ENCODE measurements at places on chromosomes 7 and 10.

GRCh38 chr7:11471255-11471654 lies 360.7 kb downstream of the THSD7A start:
- no peak overlapping the region for H3K4me3 ChIP-seq
- H3K27ac ChIP-seq: no peak overlapping the region
- DNase-seq: no peak
- no peaks in the 10 kb centered on the region for H3K27me3 ChIP-seq
- no peaks in the 10 kb centered on the region for H3K4me1 ChIP-seq

DNA sequence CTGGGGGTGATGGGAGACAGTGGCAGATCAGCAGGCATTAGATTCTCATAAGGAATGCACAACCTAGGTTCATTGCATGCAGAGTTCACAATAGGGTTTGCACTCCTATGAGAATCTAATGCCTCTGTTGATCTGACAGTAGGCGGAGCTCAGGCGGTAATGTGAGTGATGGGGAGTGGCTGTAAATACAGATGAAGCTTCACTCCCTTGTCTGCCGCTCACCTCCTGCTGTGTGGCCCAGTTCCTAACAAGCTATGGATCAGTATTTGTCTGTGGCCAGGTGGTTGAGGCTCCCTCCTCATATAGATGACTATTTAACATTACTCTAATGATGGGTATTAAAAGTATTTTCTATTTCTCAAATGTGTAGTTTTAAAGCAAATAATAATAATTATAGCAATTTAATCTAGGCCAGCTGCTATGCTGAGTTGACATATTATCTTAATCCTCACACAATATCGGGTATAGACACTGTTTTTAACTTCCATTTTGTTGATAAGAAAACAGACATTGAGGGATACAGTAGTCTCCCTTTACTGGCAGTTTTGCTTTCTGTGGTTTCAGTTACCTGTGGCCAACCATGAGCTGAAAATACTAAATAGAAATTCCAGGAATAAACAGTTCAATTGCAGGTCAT lies 39.9 kb downstream of the KIF20B start:
- no peak overlapping the region for H3K4me3 ChIP-seq
- H3K4me1 ChIP-seq: no peaks in the 10 kb centered on the region
- H3K27ac ChIP-seq: no peak overlapping the region
- no peaks in the 10 kb centered on the region for H3K27me3 ChIP-seq
- no peak for DNase-seq
- peaks cover 11% of the 10 kb centered on the region for H3K36me3 ChIP-seq

DNA sequence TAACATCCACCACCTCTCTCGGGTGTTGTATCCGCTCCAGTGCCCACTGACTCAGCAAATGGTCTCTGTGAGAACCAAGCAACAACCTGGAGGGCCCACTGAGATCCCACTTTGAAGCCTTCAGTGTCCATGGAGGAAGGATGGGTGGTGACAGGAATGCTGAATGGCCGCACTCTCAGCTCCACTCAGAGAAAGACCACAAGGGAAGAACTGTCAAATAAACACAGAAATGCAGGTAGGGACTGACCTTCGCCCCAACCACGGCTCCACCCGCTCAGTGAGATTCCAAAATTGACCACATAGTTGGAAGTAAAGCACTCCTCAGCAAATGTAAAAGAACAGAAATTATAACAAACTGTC lies 65.8 kb downstream of the VIPR2 start:
- H3K4me3 ChIP-seq: no peak overlapping the region
- no peaks in the 10 kb centered on the region for H3K27me3 ChIP-seq
- no peaks in the 10 kb centered on the region for H3K36me3 ChIP-seq
- H3K27ac ChIP-seq: no peak overlapping the region
- H3K4me1 ChIP-seq: no peaks in the 10 kb centered on the region

- DNase-seq: no peak
- no peak overlapping the region for H3K4me3 ChIP-seq
- no peaks in the 10 kb centered on the region for H3K4me1 ChIP-seq
- H3K27ac ChIP-seq: no peak overlapping the region
- H3K36me3 ChIP-seq: peaks cover 5% of the 10 kb centered on the region
Observed at GRCh38 chr7:55508221-55509011, 63.9 kb downstream of the VOPP1 start.

GRCh38 chr10:79071396-79071923 lies 2.7 kb downstream of the ZMIZ1 start:
- H3K4me3 ChIP-seq: peak overlapping the region; percentile 99
- peaks cover 65% of the 10 kb centered on the region for H3K4me1 ChIP-seq
- no peaks in the 10 kb centered on the region for H3K36me3 ChIP-seq
- no peak for DNase-seq
- peak overlapping the region; percentile 90 for H3K27ac ChIP-seq
- H3K27me3 ChIP-seq: no peaks in the 10 kb centered on the region

- H3K4me1 ChIP-seq: no peaks in the 10 kb centered on the region
- H3K36me3 ChIP-seq: no peaks in the 10 kb centered on the region
- no peak for DNase-seq
- H3K27ac ChIP-seq: no peak overlapping the region
- H3K27me3 ChIP-seq: no peaks in the 10 kb centered on the region
Observed at GRCh38 chr10:72030762-72031543, 57.4 kb downstream of the SPOCK2 start.

DNA sequence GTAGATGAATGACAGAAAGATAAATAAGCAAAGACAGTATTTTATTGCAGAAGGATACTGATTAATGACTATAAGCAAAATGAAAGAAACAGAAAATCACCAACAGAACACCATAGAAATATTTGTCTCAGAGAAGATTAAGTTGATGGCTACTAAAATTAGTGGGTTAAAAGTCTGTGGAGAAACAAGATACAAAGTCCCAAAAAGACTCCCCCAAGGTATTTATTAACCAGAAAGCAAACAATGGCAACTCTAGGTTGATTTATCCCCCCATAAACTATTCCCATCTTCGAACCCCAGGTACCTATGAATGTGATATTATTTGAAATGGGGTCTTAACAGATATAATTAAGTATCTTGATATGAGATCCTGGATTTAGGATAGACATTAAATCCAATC lies 1104.5 kb upstream of the PHF14 start:
- no peaks in the 10 kb centered on the region for H3K36me3 ChIP-seq
- H3K4me3 ChIP-seq: no peak overlapping the region
- H3K4me1 ChIP-seq: no peaks in the 10 kb centered on the region
- no peaks in the 10 kb centered on the region for H3K27me3 ChIP-seq
- no peak for DNase-seq

DNA sequence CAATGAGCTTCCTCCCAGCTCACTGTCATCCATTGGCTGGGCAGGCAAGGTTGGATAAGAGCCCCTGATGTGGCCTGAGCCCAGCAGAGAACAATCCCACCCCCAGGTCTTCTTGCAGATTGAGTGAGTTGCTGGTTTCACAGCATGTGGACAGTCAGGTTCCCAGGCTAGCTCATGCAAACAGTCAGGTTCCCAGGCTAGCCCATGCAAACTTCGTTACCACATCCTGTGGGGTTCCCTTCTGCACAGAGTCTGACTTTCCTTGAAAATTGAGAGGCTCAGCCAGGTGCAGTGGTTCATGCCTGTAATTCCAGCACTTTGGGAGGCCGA lies 67.1 kb downstream of the TMEM130 start:
- peak; percentile 59 for DNase-seq
- H3K4me1 ChIP-seq: no peaks in the 10 kb centered on the region
- no peak overlapping the region for H3K4me3 ChIP-seq
- no peaks in the 10 kb centered on the region for H3K36me3 ChIP-seq
- no peaks in the 10 kb centered on the region for H3K27me3 ChIP-seq

Measured in common myeloid progenitor, CD34-positive (primary cell).